ENCODE measurements at places on chromosomes 2 and 18. TPM values are rescaled to one million over a fixed set of nuclear protein-coding genes. Genes with fewer than 3 reads are reported as not detected.

The EPAS1 gene
- total RNA-seq: 156 TPM

The KIF1A gene
- total RNA-seq: 1.2 TPM

The CPO gene
- not detected for total RNA-seq

The LRP1B gene
- total RNA-seq: 4.5 TPM

DNA sequence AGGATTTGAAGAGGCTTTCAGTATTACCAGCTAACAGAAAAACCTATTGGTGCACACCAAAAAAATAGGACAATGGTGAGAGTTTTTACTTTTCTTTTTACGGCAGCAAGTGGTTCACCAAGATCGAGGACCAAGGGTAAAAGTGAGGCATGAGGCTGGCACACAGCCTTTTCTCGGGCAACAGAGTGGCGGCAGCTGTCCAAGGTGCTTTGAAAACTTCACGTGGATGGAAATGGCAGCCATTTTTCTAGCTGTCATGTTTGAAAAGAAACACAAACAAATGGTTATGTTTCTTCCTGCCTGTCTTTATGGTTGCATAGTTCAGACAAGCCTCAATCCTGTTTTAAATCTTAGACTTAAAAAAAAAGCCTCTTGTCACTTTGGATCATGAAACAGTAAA lies 812.5 kb upstream of the CHAC2 start:
- no peak for DNase-seq

DNA sequence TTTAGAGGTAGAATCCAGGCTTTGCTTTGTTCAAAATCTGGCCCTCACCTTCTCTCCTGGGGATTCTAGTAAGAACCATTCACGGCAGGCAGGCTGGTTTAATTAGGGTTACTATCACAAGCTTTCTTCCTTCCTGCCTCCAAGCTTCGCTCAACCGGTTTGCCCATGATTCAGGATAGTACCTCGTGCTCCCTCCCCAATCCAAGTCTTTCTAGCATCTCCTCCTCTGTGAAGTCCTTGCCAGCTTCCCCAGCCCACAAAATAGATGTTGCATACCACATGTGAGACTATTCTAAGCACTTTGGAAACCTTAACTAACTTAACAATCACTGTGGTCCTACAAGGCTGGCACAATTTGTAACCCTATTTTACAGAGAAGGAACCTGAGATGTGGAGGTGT lies 135.1 kb downstream of the SOCS6 start:
- DNase-seq: peak; percentile 55

GRCh38 chr2:237280229-237280628 lies 133.7 kb downstream of the COL6A3 start:
- DNase-seq: peak; percentile 56

- no peak for DNase-seq
These were observed 106.3 kb downstream of the GYPC start for GRCh38 chr2:126761981-126762878.

DNA sequence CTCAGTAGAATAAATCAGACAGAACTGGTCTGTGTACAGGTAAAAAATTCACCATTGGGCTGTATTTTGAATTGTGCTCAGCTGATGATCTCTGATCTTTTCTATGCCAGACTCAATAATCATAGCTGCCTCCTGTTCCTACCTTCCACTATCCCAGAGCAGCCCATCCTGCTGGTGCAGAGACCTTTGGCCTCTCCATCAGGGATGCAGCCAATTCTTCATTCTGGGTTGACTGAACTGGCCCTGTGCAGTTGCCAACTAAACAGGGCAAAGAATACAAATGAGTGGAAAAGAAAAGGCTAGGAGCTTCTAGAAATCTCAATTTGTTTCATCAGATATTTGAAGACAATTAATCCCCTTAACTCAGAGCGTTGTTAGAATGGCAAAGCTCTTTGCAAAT lies 1781.3 kb upstream of the CELF4 start:
- DNase-seq: no peak

DNA sequence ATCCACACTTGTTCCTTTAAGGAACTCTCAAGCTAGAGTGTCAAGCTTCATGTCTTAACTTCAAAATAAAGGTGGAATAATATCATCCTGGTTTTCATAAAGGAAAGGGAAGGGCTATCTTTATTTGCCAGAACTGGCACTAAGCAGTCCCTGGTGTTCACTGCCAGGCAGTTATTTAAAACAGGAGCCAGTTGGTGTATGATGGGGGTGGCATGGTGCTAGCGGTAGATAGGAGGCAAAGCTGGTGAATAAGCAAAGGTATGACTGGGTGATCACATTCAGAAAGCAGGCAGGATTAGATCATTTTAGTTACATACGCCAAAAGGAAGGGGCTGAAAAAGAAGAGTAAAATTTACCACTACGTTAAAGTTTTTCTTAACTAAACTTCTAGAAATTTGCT lies 776.3 kb downstream of the BCL11A start:
- DNase-seq: no peak

- no peak for DNase-seq
These were observed 63.3 kb downstream of the DTNA start for GRCh38 chr18:34773378-34773777.

- DNase-seq: no peak
These were observed 212.0 kb upstream of the SALL3 start for GRCh38 chr18:78767648-78768071.

- DNase-seq: no peak
These were observed 4.2 kb downstream of the UGT1A1 start for GRCh38 chr2:233764264-233764663.

DNA sequence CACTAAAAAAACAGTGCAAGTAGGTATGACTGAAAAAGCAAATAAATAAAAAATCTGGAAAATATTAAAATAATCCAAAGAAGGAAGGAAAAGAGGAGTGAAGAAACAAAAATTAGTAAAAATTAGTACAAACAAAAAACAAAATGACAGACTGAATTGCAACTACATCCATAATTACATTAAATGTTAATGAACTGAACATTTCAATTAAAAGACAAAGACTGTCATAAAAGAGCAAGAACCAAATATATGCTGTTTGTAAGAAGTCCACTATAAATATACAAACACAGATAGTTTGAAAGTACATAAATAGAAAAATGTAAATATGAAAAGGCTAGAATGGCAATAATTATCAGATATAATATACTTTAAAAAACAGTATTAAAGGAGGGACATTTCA lies 267.6 kb downstream of the WDPCP start:
- no peak for DNase-seq

DNA sequence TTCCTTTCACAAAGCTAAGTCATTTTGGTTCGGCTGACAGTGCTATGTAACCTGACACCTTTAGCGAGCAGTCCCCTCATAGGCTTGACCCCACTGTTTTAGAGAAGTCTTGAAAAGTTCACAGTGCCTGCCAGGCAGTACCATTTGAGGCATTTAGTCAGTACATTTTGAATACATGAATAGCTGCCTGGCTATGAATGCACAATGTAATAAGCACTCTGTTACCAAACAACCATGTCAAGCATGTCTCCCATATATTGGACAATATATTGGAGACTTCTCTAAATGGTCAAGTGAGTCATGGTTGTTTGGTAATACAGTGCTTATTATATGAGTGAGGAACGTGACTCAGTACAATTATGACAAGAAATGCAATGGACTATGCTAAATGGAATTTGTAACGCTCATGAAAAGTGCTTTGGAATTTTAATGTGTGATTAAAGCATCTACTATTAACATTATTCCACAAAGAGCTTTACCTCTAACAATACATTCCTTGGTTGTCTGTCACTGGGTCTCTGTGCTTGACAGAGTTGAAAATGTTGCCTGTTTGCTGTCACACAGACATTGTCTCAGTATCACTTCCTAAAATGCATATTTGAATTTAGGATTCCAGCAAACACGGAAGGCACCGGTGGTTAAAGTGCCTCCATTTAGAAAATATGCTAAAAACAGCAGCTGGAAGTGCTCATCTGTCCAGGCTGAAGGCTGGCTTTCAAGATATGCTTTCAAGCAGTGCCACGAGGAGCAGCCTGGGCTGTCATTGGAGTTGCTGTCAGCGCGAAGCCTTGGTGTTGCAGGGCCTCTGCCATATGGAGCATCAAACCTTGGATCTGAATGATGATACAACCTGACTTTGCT lies 458.6 kb downstream of the FBXO15 start:
- no peak for DNase-seq

DNA sequence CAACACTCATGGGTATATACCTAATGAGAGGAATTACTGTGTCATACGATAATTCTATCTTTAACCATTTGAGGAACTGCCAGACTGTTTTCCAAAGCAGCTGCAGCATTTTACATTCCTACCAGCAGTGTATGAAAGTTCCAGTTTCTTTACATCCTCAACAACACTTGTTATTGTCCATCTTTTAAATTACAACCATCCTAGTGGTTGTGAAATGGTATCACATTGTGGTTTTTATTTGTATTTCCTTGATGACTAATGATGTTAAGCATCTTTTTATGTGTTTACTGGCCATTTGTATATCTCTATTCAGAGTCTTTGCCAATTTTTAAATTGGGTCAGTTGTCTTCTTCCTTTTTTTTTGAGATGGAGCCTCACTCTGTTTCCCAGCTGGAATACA lies 4.0 kb upstream of the CKAP2L start:
- DNase-seq: no peak
